ENCODE measurements at places on chromosomes 4 and X.

GRCh38 chr4:99803566-99804101 lies 13.0 kb upstream of the DAPP1 start:
- no peak for DNase-seq

DNA sequence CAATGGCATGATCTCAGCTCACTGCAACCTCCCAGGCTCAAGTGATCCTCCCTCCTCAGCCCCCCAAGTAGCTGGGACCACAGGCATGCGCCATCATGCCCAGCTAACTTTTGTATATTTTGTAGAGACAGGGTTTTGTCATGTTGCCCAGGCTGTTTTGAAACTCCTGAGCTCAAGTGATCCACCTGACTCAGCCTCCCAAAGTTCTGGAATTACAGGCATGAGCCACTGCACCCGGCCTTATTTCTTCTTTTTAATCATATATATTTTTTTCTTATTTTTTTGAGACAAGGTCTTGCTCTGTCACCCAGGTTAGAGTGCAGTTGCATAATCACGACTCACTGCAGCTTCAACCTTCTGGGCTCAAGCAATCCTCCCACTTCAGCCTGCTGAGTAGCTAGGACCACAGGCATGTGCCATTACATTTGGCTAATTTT lies 184.0 kb downstream of the TSPAN5 start:
- no peak for DNase-seq

DNA sequence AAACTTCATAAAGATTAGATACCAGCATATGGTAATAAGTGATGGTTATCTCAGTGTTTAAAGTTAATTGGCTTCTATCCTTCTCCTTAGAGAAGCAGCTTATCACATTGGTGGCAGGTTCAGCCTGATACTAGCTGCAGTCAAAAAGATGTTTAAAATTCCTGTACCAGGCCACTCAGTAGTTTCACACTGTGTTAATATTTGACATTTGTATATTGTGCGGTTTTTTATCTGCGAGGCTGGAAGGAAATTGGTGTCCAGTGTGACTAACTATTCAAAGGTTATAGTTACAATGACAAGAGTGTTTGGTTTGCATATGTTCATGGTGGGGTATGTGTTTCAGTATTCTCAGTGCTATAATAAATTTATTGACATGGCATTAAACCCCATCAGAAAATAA lies 27.5 kb upstream of the TBC1D8B start:
- no peak for DNase-seq

DNA sequence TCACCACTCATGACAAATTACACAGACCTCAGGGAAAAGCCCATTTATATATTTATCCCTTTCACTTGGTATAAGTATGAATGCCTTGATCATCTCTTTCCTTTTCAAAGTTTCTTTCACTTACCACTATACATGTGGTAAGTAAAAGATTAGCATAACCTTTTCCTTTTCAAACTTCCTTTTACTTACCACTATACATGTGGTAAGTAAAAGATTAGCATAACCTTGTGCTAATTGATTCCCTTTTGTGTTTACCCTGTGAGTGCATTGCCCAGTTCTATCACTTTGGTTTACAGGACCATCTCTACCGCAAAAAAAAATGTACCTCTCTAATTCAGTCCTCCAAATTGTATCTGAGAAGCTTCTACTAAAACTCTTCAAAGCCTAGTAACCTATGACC lies 32.7 kb upstream of the TCEANC start:
- no peak for DNase-seq

DNA sequence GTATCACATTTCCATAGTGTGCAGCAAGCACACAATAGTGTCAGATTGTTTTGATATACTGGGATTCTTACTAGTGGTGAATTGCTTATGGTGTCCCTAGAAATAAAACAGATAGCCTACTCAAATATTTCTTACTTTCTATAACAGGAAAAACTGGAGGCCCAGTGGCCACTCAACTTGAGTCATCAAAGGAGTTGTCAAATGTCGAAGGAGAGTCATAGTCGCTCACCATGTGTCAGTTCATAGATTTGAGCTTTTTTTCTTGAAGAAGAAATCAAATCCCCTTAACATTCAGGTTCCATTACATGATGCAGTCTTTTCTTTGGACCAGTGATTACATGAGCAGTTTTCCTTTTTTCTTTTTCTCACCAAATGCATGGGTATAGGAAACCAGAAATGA lies 1271.0 kb downstream of the RAPGEF2 start:
- DNase-seq: no peak

DNA sequence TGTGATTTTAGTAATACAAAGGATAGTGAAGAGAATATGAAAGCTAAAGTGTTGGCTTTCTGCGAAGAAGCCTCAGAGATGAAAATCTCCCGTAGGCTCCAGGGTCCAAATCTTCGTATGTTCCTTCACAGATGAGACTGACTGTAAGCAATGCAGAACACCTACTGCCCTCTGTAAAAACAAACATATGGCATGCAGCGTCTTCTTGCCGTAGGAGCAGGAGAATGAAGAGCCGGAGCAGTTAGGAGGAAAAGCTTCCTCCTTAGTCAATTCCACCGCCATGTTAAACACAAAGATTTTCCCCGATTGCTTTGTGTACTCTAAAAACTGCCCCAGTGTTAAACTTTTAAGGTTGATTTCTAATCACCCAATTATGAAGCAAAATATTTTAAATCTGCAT lies 22.5 kb downstream of the RWDD4 start:
- DNase-seq: no peak

DNA sequence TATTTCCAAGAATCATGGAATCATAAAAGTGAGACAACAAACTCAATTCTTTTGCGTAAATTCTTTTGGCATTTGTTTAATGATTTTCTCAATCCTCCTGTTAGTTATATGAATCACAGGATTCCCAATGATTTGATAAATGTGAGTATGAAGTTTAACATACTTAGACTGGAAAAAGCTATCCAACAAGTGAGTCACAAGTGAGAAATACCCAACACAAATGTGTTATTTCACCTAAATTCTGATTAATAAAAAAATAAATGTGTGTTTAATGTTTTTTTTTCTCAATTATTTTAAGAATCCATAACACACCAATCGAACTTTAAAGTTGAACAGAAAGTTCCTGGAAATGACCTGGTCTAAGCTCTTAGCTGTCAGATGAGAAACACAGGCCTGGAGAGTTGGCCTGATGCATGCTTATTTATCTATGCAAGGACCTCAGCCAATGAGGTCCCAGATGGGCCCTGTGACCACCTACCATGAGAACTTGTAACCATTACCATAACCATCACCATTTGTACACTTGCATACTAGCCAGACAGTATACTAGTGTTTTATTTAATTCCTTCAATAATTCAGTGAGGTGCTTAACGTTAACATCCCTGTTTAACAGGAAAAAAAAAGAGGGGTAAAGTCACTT lies 386.7 kb downstream of the SPRY1 start:
- no peak for DNase-seq

DNA sequence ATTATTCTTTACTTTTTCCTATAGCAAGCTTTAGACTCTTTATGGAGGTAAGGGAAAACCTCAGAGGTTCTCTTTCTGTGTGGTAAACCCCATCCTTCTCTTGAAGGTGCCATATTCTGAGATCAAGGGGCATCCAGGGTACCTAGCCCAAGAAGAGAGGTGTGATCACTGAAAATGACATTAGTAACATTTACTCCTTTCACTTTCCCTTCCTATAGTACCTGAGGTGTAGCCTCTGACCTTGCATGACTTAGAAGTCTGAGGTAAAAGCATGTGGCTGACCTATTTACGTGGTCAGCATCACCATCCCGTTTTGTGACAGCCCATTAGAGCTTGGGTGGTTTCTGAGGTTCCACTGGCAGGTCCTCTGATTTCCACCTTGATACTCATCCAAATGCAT lies 25.7 kb downstream of the SGMS2 start:
- no peak for DNase-seq

GRCh38 chrX:105876658-105877057 lies 54.3 kb downstream of the NRK start:
- no peak for DNase-seq

DNA sequence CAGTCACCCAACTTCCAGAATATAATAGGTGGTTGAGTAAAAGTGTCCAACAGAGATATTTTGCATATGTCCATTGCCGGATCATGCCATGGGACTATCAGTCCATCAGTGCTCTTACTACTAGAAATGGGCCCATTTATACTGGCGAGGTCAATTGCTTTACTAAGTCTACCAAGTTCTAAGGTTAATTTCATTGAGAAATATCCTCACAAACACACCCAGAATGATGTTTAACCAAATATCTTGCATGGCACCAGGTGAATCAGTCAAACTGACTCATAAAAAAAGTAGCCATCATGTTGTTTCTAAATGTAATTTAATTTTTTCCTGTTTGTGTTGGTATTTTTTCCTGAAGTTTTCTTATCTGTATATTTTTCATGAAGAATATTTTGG lies 1217.0 kb downstream of the RAPGEF2 start:
- DNase-seq: no peak

- no peak for DNase-seq
Observed at GRCh38 chrX:86930419-86930818, 587.2 kb upstream of the KLHL4 start.

DNA sequence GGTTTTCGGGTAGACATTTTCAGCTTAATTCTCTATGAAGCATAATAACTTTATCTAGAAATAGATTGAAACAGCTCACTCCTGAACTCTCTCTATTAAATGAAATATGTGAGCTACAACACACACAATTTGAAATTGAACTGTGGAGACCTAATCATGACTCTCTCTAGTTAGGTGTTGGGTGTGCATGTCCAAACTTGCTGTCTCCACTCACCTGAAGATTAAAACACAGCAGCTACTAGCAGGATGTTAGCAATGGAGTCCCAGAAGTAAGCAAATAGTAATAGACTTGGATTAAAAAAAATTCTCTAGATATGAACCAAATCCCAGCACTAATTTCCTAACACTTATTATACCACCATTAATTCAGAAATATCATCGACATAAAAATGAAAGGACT lies 173.1 kb downstream of the FSTL5 start:
- DNase-seq: no peak

GRCh38 chrX:148049441-148049840 lies 68.3 kb downstream of the FMR1NB start:
- DNase-seq: no peak

GRCh38 chr4:68904786-68905185 lies 46.8 kb downstream of the UGT2A3 start:
- no peak for DNase-seq

DNA sequence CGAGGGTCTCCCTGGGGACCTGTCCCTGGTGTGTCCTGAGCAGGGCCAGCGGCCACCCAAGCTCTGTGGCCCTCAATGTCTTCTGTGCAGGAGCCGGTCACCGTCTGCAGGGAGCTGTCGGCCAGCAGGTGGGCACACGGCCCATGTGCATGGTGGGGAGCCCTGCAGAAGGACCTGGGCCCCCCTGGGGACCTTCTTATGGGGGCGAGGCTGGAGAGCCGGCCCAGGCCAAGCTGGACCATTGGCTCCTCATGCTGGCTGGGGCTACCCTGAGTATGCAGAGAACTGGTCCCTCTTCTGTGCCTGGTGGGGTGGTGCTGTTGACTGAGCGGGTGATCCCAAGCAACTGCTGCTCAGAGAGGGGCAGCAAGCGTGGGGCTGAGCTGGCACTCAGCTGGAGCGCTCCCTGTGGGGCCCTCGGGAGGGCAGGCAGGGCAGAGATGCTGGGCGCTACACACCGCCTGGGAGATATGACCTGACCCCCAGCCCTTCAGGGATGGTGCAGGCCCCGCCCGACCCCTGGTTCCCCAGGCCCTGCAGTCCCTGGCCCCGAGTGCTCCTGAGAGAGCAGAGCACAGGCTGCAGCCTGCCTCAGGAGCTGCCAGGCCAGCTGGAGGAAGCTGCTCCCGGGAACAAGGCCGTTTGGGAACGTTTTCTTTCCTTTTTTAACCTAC lies 14.8 kb downstream of the NAT8L start:
- DNase-seq: no peak

- no peak for DNase-seq
Observed at GRCh38 chr4:156575430-156576073, 396.0 kb downstream of the PDGFC start.

DNA sequence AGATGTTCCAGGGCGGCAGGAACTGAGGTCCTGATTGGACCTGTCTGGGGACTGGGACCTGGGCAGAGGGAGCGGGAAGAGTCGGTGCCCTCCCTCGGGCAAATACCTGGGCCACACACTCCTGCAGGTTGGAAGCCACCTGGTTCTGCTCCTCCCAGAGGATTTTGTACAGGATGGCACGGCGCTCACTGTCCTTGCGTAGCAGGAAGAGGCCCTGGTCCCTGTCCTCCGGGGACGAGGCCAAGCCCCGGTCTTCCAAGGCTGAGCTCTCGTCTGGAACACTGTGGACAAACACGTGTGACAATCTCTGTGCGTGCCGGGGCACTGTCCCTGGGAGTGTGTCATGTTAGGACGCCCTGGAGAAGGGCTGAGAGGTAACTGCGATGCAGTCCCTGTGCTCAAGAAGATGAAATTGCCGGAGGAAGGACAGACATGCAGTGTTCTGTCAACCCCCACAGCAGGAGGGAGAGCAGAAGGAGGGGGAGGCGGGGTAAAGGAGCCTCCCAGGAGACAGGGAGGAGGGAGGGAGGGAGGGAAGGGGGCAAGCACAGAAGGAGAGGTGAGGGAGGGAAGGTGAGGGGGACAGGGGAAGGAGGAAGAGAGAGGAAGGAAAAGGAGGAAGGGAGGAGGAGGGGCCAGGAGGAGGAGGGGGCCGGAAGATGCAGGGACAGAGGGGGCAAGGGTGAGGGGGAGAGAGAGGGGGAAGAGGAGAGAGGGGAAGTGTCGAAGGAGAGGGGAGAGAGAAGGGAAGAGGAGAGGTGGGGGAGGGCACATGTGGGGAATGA lies 29.0 kb downstream of the PDHA1 start:
- no peak for DNase-seq

- no peak for DNase-seq
Observed at GRCh38 chr4:123546573-123547060, 150.0 kb downstream of the SPRY1 start.

DNA sequence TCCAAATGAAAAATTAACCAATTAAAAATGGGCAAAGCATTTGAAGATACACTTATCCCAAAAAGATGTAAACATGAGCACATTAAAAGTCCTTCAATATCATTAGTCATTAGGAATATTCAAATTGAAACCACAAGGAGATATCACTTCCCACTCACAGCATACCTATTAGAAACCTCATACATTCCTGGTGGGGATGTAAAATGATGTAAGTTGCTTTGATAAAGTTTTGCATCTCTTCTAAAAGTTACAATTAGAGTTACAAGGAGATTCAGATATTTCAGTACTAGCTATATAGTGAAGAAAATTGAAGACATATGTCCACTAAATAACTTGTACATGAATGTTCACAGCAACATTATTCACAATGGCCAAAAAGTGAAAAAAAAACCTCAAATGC lies 1109.3 kb upstream of the LCORL start:
- DNase-seq: no peak

GRCh38 chr4:98529970-98530569 lies 128.3 kb downstream of the TSPAN5 start:
- DNase-seq: no peak

DNA sequence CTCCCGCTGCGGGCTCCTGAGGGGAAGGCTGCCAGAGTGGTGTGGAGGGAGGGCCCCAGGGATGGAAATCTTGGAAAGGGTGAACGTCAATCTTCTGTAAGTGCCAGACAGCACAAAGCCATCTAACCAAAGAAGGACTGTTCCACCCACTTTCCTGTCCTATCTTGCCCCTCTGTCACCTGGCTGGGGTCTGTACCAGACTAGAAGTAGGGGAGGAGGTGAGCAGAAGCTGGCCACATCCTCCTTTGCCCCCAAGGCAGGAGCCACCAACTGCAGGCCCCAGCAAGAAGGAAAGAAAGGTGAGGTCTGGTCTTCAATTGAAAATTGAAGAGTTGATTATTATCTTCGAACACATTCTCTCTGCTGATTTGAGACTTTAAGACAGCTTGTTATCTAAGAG lies 214.4 kb upstream of the LEF1 start:
- DNase-seq: no peak

GRCh38 chr4:164169591-164169990 lies 584.3 kb upstream of the SMIM31 start:
- no peak for DNase-seq

All from activated CD4-positive, alpha-beta T cell treated with anti-CD3 and anti-CD28 coated beads, Interleukin-2, amount 50 U/mL, for 1 hour (primary cell).